H1 (cell line): ENCODE measurements at places on chromosomes 2 and 18. TPM values are rescaled to one million over a fixed set of nuclear protein-coding genes. Genes with fewer than 3 reads are reported as not detected.
A peak's percentile ranks its signal among the peaks of the same experiment; 100 is the strongest.

DNA sequence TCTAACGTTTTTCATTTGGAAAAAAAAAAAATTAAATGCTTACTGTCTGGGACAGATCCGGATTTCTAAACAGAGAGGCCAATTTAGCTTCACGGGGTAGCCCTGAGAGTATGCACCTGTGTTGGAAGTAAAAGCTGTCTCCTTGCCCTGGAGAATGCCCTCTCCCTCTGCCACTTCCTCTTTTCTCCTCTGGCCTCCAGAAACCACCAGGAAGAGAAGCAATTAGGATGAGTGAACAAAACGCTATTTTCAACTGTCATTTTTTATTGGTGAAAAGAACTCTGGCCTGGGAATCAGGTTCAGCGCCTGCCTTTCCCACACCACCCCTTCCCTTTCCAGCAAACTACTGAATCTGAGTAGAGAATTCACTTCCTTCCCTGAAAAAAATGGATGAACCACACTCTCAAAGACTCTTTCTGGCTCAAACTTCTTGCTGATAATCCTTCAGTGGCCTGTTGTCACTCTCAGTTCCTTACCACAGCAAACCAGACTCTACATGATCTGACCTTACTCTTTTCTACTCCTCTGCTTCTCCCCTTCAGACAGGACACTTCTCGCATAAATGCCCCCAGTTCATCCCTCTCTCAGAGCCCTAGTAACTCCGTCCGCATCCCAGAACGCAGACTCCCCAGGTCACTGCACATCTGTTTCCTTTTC, 29.8 kb downstream of the KLF7 start:
- H3K36me3 ChIP-seq: no peaks in the 10 kb centered on the region; the same call in 1 of the 2 replicates
- peaks cover 10% of the 10 kb centered on the region for H3K4me1 ChIP-seq
- H3K27ac ChIP-seq: no peak overlapping the region
- no peak for DNase-seq

DNA sequence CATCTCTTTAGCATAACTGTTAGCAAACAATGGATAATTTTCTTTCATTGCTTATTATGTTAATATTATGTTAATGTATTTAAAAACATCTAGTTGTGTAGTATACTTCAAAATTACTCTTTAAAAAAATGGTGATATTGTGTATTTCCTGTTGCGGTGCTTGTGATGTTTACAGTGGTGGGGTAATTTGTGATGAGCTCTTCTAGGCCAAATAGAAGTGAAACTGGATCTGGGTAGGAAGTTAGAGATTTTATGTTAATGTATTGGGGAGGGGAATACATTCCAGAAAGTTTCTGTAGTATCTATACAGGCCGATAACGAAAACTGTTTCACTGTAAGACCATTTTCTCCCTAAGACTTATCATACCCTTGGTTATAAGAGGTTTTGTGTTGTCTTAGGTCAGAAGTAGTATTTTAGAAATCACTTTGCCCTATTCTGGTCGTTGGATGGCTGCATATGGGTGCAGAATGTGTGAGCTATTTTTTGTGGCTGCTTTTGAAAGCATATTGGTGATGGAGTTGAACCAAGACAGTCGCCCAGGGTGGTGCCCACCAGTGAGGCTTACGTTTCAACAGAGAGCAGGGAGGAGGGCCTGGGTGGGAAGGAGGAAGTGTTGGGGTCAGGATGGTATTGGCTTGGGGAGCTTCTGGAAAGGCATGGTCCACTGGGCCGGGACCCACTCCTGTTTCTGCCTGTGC, 5.8 kb downstream of the TSHZ1 start:
- peaks cover 22% of the 10 kb centered on the region for H3K27me3 ChIP-seq
- H3K27ac ChIP-seq: no peak overlapping the region
- no peaks in the 10 kb centered on the region for H3K4me1 ChIP-seq
- H3K4me3 ChIP-seq: no peak overlapping the region
- no peak for DNase-seq

DNA sequence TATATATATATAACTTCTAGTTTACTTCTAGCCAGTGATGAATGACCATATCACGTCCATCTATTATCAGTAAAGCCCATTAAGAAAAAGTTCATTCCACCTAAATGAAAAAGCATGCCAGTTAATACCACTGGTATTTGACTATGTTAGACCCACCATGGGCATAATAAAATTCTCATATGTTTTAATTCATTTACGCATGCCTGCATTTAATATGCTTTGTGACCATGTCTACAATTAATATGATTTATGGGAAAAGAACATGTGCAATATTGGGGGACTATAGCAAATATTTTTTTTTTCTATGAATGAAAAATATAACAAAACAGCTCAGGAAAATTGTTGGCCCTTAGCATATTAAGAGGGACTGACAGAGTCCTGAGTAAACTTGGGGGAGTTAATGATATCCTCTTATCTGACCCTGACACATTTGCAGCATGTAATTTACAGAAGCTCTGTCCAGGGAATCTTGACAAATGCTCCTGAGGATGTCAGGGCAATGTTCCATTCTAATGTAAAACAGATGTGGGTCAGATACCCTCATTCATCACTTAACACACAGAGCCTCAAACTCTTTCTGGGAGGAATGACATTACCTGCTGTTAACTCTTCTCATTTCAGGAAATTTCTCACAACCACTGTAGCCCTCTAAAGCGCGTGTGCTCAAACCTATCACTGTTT, 90.6 kb downstream of the PAX3 start:
- no peak overlapping the region for H3K4me3 ChIP-seq
- no peaks in the 10 kb centered on the region for H3K36me3 ChIP-seq
- DNase-seq: no peak
- no peaks in the 10 kb centered on the region for H3K27me3 ChIP-seq

DNA sequence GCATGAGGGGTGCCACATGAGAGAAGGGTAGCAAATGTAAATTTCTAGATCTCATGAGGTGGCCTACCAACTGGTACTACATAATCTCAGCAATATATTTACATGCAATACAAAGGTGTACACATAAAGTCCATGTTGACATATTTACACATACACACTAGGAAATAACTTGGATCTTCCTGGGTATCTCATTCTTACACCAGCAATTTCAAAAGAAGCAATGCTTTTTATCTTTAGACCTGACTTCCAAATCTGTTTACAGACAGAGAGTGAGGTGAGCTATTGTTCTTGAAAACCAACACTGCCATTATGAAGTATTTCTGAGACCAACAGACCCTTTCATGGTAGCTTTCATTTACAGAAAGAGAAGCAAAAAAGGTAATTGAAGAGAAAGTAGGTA, 184.2 kb downstream of the ERBB4 start:
- H3K27ac ChIP-seq: no peak overlapping the region
- no peaks in the 10 kb centered on the region for H3K36me3 ChIP-seq
- H3K4me3 ChIP-seq: no peak overlapping the region
- DNase-seq: no peak
- no peaks in the 10 kb centered on the region for H3K4me1 ChIP-seq
- H3K27me3 ChIP-seq: no peaks in the 10 kb centered on the region

DNA sequence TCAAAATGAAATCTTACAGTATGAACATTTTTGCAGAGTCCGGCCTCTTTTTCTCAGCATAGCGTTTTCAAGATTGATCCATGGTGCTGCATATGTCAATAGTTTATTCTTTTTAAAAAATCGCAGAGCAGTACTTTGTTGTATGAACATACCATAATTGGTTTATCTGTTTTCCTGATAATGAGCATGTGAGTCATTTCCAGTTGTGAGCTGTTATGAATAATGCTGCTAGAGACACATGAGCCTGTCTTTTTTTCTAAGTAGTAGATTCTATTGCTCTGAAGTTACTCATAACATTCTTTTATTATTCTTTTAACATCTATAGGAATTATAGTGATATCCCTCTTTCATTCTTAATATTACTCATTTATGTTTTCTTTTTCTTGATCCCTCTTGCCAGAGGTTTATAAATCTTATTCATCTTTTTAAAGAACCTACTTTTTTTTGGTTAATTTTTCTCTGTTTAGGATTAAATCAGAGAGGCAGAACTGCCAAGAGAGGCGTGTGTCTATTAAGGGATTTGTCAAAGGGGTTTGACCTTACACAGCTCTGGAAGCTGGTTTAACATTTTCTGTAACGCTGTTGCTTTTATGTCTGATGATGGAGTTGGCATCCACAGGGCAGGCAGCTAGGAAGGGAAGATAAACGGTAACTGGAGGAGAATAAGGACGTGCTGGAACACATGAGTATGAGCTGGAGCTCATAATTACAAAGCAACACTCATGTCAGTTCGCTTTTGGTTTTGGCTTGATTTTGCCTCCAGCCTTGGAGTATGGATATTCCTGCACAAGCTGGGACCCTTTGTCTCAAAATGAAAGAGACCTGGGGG, 47.4 kb downstream of the MGAT5 start:
- H3K36me3 ChIP-seq: no peaks in the 10 kb centered on the region
- DNase-seq: no peak
- no peak overlapping the region for H3K4me3 ChIP-seq

DNA sequence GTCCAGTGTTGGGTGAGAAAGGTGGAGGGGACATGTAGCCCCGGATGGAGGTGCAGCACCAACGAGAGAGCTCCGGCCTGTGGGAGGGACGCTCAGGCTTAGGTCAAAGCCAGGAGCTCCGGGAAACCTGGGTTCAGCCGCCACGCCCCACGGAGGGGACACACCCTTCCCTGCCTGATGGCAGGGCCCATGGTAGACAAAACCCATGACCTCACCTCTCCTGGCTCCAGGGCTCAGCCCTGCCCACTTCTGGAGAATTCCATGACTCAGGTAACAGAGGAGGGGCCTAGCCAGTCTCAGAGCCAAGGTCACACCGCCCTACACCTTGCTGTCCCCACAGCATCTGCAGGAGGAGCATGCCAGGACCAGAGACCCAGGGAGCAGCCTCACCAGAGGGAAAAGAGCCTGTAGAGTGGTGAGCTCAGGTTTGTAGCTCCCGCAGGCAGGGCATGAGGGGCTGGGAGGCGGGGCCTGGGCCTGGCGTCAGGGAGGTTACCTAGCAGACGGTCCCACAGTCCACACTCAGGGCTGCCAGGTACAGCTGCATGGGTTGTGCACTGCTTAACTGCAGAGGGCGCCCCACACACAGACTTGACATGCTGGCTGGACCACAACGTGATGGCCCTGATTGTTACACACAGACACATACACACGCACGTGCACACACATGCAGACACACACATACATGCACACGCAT, 70.8 kb upstream of the SMAD7 start:
- no peak overlapping the region for H3K27ac ChIP-seq
- no peak overlapping the region for H3K4me3 ChIP-seq
- H3K4me1 ChIP-seq: peaks cover 11% of the 10 kb centered on the region
- DNase-seq: peak; percentile 89
- no peaks in the 10 kb centered on the region for H3K36me3 ChIP-seq

DNA sequence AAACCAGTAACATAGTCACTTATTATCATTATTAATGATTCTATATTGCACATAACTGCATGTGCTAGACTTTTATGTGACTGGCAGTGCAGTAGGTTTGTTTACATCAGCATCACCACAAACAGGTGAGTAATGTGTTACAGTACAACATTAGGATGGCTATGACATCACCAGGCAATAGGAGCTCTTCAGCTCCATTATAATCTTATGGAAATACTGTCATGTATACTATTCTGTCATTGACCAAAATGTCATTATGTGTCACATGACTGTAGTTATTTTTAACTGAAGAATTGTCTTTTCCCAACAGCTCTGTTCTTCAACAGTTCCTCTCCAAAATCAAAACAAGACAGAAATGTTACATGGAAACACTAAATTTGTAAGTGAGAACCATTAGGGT, 96.3 kb downstream of the C18orf54 start:
- no peaks in the 10 kb centered on the region for H3K36me3 ChIP-seq
- H3K4me3 ChIP-seq: no peak overlapping the region
- H3K4me1 ChIP-seq: no peaks in the 10 kb centered on the region
- DNase-seq: no peak
- no peaks in the 10 kb centered on the region for H3K27me3 ChIP-seq

GRCh38 chr2:16227811-16228462, 287.6 kb downstream of the MYCN start:
- no peak for DNase-seq
- H3K4me3 ChIP-seq: no peak overlapping the region
- no peaks in the 10 kb centered on the region for H3K27me3 ChIP-seq
- H3K4me1 ChIP-seq: peaks cover 15% of the 10 kb centered on the region

GRCh38 chr2:182521453-182522404, 94.9 kb upstream of the PDE1A start:
- no peak for DNase-seq
- H3K4me1 ChIP-seq: no peaks in the 10 kb centered on the region
- no peak overlapping the region for H3K27ac ChIP-seq
- no peaks in the 10 kb centered on the region for H3K36me3 ChIP-seq
- H3K27me3 ChIP-seq: no peaks in the 10 kb centered on the region

GRCh38 chr18:44895176-44895798, 214.6 kb downstream of the SETBP1 start:
- H3K4me3 ChIP-seq: no peak overlapping the region
- no peak for DNase-seq

- no peak overlapping the region for H3K27ac ChIP-seq
- no peaks in the 10 kb centered on the region for H3K4me1 ChIP-seq
- no peaks in the 10 kb centered on the region for H3K27me3 ChIP-seq
Measured at GRCh38 chr2:230471074-230471473, 55.1 kb downstream of the SP100 start.

GRCh38 chr2:62304429-62305417, 108.8 kb downstream of the B3GNT2 start:
- no peaks in the 10 kb centered on the region for H3K27me3 ChIP-seq
- H3K36me3 ChIP-seq: no peaks in the 10 kb centered on the region
- peaks cover 18% of the 10 kb centered on the region for H3K4me1 ChIP-seq
- H3K4me3 ChIP-seq: no peak overlapping the region
- no peak for DNase-seq

TCF23 gene
- total RNA-seq: not detected in 2 replicates

TUBB8B gene
- 0.36 and 0.60 TPM in 2 replicates for total RNA-seq

FEV gene
- total RNA-seq: not detected in 2 replicates

CNDP1 gene
- total RNA-seq: not detected in 2 replicates
